ENCODE measurements at places on chromosomes 1 and 21. TPM values are rescaled to one million over a fixed set of nuclear protein-coding genes. Genes with fewer than 3 reads are reported as not detected.

DNA sequence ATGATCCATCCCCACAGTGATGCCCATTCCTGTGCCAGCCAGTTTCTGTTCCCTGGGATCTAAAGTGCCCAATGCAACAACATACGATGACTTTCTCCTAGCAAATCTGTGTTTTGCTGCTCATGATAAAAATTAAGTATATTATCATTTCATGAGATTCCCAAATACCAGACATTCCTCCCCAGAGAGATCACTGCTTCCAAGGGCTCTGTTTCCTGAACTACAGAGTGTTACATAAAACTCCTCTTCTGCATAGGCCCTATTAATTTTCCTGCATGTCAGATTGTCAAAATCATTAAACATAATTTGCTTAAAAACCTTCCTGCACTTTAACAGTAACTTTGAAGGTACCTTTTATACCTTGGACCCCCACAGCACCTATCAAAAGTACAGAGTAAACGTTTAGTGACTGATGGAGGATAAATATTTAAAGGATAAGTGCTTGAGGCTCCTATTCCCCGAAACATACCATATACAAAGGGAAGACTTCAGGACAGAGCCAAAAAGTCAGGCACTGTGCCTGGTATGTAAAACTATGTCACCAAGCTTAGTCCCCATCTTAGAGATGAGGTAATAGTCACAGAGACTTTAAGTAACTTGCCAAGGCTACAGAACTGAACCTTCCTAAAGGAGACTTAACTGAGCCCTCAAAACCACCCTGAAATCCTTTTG lies 50.2 kb downstream of the SLC25A24 start:
- no peaks in the 10 kb centered on the region for H3K27me3 ChIP-seq
- peaks cover 47% of the 10 kb centered on the region for H3K36me3 ChIP-seq
- H3K27ac ChIP-seq = no peak overlapping the region
- H3K4me3 ChIP-seq = no peak overlapping the region
- no peaks in the 10 kb centered on the region for H3K4me1 ChIP-seq

DNA sequence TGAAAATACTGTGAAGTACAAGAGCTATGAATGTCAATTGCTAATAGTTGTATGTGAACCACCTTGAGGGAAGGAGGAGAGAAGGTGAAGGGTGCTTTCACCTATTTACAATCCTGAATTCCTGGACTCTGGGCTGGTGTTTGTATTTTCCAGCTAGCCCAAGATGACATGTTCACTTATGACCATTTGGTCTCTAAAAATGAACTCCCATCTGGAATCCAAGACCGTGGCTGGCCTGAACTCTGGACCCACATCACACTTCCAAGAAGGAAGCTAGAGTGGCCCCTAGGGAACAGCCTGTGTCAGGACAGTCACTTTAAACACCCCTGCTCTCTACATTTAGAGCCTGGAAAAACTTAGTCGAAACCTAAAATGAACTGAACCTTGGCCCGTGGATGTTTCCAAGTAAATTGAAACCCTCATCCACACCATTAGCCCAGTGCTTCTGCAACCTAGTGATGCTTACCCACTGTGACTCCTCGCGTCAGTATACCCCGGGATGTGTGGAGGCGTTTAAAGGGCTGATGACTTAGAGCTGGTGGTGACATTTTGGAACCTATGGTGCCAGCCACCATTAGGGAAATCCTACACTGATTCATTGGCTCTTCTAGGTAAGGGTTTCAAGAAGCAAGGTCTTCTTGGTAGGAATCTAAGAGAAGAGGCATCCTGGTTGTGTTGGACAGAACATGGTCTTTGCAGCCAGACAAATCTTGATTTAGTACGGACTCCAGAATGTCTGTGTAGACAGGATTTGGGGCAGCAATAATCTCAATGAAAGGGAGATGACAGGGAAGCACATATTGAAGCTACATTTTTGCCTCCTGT lies 171.5 kb upstream of the IRF2BP2 start:
- H3K27ac ChIP-seq = no peak overlapping the region
- H3K27me3 ChIP-seq = peaks cover 24% of the 10 kb centered on the region
- DNase-seq = no peak

The C1orf56 gene
- total RNA-seq = 0.67 TPM

DNA sequence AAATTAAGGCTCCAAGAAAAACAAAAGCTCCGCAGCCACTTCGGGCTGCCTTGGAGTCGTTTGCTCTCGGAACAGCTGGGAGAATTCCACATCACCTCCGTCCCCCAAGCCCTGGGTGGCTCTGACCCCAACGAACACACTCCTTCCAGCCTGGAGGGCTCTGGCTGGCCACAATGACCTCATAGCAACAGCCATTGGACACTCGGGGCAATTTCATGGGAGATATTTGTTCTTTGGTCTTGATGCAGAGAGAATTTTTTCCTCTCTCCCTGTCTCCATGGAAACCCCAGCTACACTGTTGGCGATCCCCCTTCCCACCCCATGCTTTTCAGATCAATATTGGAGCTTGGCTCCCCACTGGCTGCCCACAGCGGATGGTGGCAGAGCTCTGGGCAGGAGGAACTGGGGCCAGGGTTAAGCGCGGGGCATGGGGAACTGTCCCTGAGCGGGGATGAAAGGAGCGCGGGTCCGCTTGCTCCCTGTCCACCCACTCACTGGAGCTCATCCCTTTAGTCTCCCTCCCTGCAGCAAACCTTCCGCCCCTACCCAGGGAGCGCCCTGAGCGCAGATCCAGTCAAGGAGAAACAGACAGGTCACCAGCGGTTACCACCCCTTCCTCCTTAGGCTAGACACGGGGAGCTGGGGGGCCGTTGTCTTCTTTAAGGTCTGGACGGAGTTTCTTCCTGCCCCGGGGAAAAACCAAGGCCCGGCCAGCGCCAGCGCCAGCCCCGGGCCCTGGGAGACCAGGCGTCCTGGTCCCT lies 1.2 kb downstream of the WNT4 start:
- H3K36me3 ChIP-seq = no peaks in the 10 kb centered on the region
- H3K27ac ChIP-seq = no peak overlapping the region

The MPL gene
- 2.2 TPM for total RNA-seq

GRCh38 chr1:111202366-111202706 lies 1.9 kb upstream of the DENND2D start:
- H3K4me3 ChIP-seq = peak overlapping the region; percentile 99
- peaks cover 84% of the 10 kb centered on the region for H3K4me1 ChIP-seq
- no peak for DNase-seq
- H3K36me3 ChIP-seq = peaks cover 10% of the 10 kb centered on the region
- H3K27me3 ChIP-seq = no peaks in the 10 kb centered on the region

GRCh38 chr1:43367026-43367903 lies 546 bp downstream of the ELOVL1 start:
- DNase-seq = peak; percentile 32
- peaks cover 28% of the 10 kb centered on the region for H3K4me1 ChIP-seq
- H3K4me3 ChIP-seq = peak overlapping the region; percentile 43
- H3K27me3 ChIP-seq = no peaks in the 10 kb centered on the region
- peaks cover 32% of the 10 kb centered on the region for H3K36me3 ChIP-seq
- H3K27ac ChIP-seq = peak overlapping the region; percentile 80

The LCE2A gene
- not detected for total RNA-seq

The GDAP2 gene
- total RNA-seq = 27.9 TPM

- no peak overlapping the region for H3K4me3 ChIP-seq
- H3K36me3 ChIP-seq = no peaks in the 10 kb centered on the region
- H3K27me3 ChIP-seq = no peaks in the 10 kb centered on the region
Observed at GRCh38 chr21:40118527-40118926, 251.3 kb downstream of the PCP4 start.

The ILDR2 gene
- 0.67 TPM for total RNA-seq

The CLCNKB gene
- total RNA-seq = not detected

GRCh38 chr1:23960291-23961020 lies 828 bp downstream of the PNRC2 start:
- no peak for DNase-seq
- H3K36me3 ChIP-seq = peaks cover 33% of the 10 kb centered on the region
- peak overlapping the region; percentile 95 for H3K4me3 ChIP-seq
- H3K27ac ChIP-seq = peak overlapping the region; percentile 97

GRCh38 chr1:228404107-228404720 lies 2.4 kb downstream of the TRIM11 start:
- peak overlapping the region; percentile 5 for H3K27ac ChIP-seq
- no peaks in the 10 kb centered on the region for H3K27me3 ChIP-seq
- H3K4me3 ChIP-seq = peak overlapping the region; percentile 90

DNA sequence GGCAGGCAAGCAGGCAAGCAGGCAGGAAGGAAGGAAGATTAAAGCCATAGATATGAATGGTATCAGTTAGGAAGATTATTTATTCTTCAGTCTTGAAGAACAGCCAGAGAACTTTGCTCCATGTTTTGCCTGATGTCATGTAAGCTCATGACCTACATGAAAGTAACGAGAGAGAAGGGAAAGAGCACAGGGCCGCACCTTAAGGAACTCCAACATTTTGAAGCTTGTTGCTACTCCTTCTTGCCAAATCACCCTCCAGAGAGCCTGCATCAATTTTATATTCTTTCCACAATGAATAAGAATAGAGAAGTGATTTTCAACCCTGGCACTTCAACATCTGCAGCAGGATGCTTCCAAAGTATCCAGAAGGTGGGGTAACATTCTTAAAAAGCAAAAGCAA lies 78.0 kb upstream of the EFHD2 start:
- H3K36me3 ChIP-seq = no peaks in the 10 kb centered on the region
- no peaks in the 10 kb centered on the region for H3K4me1 ChIP-seq
- DNase-seq = no peak
- H3K4me3 ChIP-seq = no peak overlapping the region

The MAST2 gene
- total RNA-seq = 13.1 TPM

The FMO4 gene
- total RNA-seq = 2.0 TPM

GRCh38 chr1:6054596-6054995 lies 8.9 kb downstream of the KCNAB2 start:
- no peaks in the 10 kb centered on the region for H3K4me1 ChIP-seq
- H3K4me3 ChIP-seq = no peak overlapping the region
- no peak overlapping the region for H3K27ac ChIP-seq
- DNase-seq = no peak

DNA sequence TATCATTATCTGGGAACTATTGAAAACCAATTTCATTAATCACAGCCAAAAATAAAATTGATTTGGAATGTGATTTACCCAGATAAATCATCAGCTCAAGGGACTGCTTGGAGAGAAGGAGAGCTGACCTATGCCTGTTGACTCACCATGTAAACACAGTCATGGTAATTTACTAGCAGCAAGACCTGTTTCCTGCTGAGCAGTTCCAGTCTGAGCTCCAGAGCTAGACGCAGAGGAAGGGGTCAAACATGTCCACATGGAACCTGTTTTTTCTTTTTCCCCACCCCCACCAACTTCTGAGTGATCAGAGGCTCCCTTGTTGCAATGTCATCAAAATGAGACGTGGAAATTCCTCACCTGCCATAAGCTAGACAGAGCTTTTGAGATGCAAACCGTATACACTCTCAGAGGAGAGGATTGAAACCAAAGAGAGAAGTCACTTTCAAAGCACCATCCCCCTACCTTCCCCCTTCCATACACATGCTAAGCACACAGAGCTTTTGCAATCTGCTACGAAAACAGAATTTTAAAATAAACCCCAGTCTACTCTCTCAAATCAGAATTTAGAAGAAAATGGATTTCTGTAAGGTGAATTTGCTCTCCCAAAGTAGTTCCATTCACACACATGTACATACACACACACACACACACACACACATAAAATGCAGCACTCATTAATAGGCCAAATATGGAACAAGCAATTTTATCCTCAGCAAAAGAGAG lies 55.9 kb upstream of the PTGFRN start:
- H3K4me3 ChIP-seq = no peak overlapping the region
- H3K27me3 ChIP-seq = no peaks in the 10 kb centered on the region
- peaks cover 3% of the 10 kb centered on the region for H3K4me1 ChIP-seq
- no peak for DNase-seq
- no peaks in the 10 kb centered on the region for H3K36me3 ChIP-seq

GRCh38 chr21:31043471-31043870 lies 5.2 kb upstream of the KRTAP19-8 start:
- no peaks in the 10 kb centered on the region for H3K4me1 ChIP-seq
- H3K4me3 ChIP-seq = no peak overlapping the region
- H3K27me3 ChIP-seq = peaks cover 5% of the 10 kb centered on the region
- DNase-seq = no peak

DNA sequence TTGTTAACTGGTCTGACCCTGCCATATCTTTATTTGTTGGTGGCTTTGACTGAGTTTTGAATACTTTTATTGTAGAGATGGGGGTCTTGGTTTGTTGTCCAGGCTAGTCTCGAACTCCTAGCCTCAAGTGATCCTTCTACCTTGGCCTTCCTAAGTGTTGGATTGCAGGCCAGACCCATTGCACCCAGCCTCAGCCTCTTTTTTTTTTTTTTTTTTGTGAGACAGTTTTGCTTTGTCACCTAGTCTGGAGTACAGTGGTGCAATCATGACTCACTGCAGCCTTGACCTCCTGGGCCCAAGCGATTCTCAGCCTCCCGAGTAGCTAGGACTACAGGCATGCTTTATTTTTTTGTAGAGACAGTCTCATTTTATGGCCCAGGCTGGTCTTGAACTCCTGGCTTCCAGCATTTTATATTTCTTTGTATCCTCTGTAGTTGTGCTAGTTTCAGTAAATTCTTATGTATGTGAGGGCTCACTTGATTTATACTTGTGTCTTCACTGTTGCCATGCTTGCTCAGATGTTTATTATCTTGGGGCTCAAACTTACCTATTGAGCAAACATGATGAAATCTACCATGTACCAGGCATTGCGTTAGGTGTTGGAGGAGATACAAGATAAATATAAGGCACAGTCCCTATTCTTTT lies 24.1 kb downstream of the THRAP3 start:
- no peak for DNase-seq
- peaks cover 10% of the 10 kb centered on the region for H3K36me3 ChIP-seq
- no peak overlapping the region for H3K4me3 ChIP-seq
- no peak overlapping the region for H3K27ac ChIP-seq
- H3K27me3 ChIP-seq = no peaks in the 10 kb centered on the region

- no peak for DNase-seq
- no peaks in the 10 kb centered on the region for H3K36me3 ChIP-seq
- no peak overlapping the region for H3K4me3 ChIP-seq
- H3K4me1 ChIP-seq = no peaks in the 10 kb centered on the region
- no peaks in the 10 kb centered on the region for H3K27me3 ChIP-seq
Observed at GRCh38 chr1:185996211-185996610, 262.0 kb downstream of the HMCN1 start.

The OPRD1 gene
- not detected for total RNA-seq

DNA sequence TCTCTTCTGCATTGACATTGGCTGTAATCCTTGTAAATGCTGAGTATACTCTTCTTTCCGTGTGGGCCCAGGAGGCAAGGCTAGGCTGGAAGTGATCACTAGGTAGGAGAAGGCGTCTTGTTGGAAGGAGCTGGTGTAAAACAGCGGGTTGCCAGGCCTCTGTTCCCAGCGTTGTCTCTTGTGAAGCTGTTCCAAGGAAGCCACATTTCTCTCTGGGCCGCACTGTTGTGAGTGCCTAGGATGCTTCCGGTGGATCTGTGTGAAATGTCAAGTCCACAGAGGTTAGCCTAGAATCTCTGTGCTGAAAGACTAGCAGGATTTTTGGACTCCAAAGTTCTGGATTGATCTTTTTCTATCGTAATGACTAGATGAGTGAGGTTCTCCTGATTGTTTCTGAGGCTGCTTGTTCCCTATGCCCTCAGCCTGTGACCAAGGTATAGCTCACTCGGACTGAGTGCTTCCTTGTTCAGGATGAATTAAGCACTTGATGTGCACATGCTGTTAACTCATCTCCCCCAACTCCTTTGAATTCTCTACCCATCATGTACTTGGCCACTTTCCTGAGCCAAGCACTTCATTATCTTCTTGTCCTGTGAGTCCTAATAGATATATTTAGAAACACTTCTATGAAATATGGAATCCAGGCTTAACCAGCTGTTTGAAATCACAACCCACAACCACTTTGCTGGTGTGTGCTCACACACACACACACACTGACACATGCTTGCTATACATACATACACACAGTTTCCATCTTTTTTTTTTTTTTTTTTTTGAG lies 63.3 kb downstream of the PBX1 start:
- no peaks in the 10 kb centered on the region for H3K36me3 ChIP-seq
- H3K4me1 ChIP-seq = no peaks in the 10 kb centered on the region
- H3K4me3 ChIP-seq = no peak overlapping the region

Data from CD4-positive, CD25-positive, alpha-beta regulatory T cell (primary cell).